ENCODE measurements at places on chromosomes 1 and 21. TPM values are rescaled to one million over a fixed set of nuclear protein-coding genes. Genes with fewer than 3 reads are reported as not detected.
A peak's percentile ranks its signal among the peaks of the same experiment; 100 is the strongest.

DNA sequence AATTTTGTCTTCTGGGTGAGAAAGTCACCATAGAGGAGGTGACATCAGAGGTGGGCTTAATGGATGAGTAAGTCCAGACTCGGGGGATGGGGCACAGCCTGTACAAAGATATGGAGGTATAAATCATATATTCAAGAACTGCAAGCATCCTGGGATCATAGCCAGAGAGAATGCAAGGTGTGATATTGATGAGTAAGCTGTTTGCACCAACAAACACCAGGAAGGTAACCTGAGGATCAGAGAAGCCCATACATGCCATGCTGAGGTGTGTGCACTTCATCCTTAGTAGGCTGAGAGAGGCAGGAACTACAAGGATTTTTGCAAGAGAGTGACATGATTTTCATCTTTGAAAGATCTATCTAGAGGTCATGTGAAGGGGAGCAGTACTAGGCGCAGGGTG is 306.4 kb downstream of the HHAT start:
- no peak for DNase-seq

DNA sequence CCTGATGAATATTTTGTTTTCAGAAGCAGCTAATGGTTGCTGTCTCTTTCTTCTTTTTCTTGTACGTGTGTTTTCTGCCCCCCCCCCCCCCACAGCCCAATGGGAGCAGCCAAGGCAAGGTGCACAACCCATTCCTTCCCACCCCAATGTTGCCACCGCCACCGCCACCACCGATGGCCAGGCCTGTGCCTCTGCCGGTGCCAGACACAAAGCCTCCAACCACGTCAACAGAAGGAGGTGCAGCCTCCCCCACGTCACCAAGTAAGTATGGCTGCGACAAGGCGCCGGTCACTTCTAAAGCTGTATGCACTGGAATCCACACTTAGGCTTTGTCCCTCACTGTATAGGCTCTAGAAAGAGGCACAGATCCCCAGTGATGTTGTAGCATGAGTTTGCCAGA is 318.5 kb downstream of the TM2D1 start:
- no peak for DNase-seq

DNA sequence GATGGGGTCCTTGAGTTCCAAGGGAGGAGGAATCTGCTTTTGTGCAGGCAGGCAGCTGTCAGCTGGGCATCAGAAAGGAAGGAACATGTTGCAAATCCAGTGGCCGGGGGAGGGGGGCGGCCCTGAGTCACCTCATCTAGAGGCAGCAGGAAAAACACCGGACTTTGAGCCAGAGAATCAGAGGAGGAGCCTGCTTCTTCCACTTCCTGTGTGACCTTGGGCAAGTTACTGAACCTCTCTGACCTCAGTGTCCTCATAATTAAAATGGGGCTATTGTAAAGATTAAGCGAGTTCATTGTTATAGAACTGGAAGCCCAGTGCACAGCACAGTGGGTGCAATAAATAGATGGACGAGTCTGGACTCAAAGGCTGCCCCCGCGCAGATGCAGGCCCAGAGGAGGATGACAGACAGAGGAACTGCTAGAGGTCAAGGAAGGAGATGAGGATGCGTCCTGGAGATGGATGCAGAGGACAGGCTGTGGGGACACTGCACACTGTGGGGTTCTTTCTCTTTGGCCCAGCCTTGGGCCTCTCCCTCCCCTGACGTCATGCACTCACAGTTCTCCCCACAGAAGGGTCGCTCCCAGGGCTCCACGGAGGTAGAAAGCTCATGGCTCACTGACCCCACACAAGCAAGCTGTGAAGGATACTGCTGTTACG is 714.3 kb downstream of the MATN1 start:
- DNase-seq = no peak

Gene SLC25A34
- total RNA-seq = 0.79 TPM

DNA sequence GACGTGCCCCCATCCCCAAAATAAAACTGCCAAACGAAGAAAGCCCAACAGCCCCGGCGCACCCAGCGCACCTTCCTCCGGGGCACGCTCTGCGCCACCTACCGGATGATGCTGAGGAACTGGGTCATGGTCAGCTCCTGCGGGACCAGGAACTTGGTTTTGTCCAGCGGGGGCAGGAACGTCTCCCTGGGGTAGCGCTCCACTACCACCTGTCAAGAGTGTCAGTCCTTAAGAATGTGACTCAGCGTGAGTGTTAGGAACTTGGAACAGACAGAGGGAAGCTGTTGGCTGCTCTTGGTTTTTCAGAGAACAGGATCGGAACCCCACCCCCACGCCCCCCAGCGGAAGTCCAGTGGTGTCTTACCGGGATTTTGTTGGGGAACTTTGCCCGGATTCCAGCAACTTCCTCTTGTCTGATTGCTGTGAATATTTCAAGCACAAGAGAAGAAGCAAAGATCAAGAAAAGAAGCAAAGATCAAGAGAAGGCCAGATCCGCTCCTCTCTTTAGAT is 431 bp downstream of the MAP1LC3C start:
- peak; percentile 79 for DNase-seq

- DNase-seq = no peak
Observed at GRCh38 chr1:64122588-64122987, 80.8 kb upstream of the UBE2U start.

Data from liver (tissue), 10 donors.